ENCODE measurements at places on chromosomes 3 and 15.

- no peak for DNase-seq
These were observed 554.1 kb downstream of the GOLGA6L6 start for GRCh38 chr15:19987389-19988048.

GRCh38 chr3:46866720-46867549 is 3.7 kb upstream of the MYL3 start:
- peak; percentile 88 for DNase-seq

DNA sequence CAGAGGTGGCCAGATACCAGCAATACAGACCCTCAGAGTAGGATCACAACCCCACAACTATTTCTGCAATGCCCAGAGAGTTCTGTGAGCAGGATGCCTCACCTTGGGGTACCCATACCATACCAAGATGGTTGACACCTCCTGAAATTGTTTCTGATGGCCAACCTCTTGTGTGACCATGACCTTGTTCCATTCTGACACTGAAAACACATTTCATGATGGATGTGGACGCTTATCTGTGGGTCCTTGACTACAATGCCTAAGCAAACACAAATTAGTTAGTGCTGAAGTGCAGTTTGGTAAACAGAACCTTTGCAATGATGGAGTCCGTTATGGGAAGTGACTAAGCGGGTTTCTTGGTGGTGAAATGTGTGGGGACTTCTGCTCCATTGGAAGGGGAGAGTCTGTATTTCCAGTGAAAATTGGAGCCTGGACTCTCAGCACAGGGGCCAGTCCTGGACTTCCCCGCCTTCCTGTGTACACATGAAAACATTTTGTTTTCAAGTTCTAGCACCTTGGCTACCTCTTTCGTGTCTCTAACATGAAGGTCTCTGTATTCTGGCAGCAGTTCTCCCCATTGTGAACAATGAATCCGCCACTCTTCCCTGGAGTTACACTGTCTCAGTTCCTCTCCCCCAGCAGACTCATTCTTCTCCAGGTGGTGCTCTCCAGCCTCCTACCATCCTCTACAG is 106.2 kb downstream of the XXYLT1 start:
- DNase-seq, result no peak

- no peak for DNase-seq
These were observed 108.3 kb upstream of the CTDSPL start for GRCh38 chr3:37753428-37753827.

Measured in liver (tissue), 10 donors.